ENCODE measurements at places on chromosomes 16 and 17. TPM values are rescaled to one million over a fixed set of nuclear protein-coding genes. Genes with fewer than 3 reads are reported as not detected.

- DNase-seq, result no peak
Measured at GRCh38 chr16:50309156-50309526, 42.8 kb downstream of the ADCY7 start.

DNA sequence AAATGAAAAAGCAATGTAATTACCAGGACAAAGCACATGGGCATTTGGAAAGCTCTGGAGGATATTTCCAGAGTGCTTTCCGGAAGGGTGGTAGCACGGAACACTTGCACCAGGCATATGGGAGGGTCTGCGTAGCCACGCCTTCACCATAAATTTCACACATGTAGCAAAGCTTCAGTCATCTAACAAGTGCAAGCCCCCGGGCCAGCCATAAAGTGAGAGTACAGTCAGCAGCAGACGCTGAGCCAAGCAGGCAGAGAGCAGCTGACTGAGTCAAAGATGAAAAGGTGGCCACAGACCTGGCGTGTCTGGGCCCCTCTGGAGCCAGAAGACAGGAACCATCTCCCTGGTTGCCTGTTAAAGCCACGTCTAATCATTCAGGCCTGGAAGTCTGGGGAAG lies 130.6 kb downstream of the SEC14L1 start:
- no peak for DNase-seq

- DNase-seq, result no peak
Measured at GRCh38 chr17:41003926-41004325, 4.2 kb upstream of the KRTAP3-2 start.

DNA sequence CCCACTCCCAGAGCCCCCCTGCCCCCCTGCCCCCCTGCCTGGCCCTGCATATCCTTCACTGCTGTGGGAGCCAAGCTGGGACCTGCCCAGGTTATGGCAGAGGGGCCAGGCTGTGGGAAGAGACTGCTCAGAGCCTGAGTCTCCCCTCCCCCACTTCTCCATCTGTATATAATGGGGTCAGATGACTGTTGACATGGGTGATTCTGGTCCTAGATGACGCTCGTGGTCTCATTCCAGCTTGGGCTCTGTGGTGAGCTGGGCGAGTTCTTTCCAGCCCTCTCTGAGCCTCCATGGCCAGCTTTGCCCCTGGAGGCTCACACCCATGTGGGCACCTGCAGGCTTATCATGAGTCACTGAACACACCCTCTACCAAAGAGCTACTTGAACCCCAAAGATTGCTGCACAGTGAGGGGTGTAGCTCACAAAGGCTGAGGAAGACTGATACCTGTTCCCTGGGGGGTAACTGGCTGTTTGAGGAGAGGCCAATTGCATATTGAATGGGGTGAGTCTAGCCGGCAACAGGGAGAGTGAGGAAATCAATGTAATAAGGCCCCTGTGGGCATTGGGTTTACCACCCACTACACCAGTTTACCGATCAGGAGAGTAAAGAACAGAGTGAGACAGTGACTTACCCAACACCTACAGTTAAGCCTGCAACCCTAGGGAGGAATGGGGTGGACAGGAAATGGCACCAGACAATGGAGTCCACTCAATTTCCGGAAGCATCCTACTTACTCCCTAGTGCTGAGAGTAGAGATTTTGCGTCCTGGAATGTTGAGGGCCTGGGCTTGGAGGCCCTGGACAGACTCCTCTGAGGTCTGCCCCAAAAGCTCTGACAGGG lies 4.2 kb upstream of the SREBF1 start:
- no peak for DNase-seq

IL4R gene
- 240 TPM for total RNA-seq

FBXL19 gene
- total RNA-seq, result 5.4 TPM

GPR142 gene
- not detected for total RNA-seq

Measured in CD8-positive, alpha-beta T cell (primary cell).